Osteocyte (in vitro differentiated cells): ENCODE measurements at places on chromosomes 1 and 21. TPM values are rescaled to one million over a fixed set of nuclear protein-coding genes. Genes with fewer than 3 reads are reported as not detected.

- no peak for DNase-seq
These were observed 9.0 kb upstream of the KCTD3 start for GRCh38 chr1:215557992-215558626.

DNA sequence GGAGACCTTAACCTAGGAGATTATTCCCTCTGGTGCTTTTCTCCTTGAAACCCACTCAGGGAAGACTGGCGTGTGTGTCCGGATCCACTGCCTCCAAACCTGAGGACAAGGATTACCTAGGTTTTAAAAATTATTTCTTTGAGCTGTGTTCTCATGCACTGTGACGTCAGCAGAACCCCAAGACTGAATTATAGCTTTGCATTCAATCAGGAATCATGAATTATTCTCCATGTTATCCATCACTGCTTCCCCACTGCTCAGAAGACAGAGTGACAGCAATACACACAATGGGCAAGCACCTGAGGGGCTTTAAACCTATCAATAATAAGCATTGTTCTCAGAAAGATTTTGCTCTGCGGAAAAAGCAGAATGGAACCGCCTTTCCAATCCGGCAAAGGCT is 253.2 kb upstream of the FOXD3 start:
- no peak for DNase-seq

The RIPPLY3 gene
- total RNA-seq: 0.21 and 0.27 TPM in 2 replicates

DNA sequence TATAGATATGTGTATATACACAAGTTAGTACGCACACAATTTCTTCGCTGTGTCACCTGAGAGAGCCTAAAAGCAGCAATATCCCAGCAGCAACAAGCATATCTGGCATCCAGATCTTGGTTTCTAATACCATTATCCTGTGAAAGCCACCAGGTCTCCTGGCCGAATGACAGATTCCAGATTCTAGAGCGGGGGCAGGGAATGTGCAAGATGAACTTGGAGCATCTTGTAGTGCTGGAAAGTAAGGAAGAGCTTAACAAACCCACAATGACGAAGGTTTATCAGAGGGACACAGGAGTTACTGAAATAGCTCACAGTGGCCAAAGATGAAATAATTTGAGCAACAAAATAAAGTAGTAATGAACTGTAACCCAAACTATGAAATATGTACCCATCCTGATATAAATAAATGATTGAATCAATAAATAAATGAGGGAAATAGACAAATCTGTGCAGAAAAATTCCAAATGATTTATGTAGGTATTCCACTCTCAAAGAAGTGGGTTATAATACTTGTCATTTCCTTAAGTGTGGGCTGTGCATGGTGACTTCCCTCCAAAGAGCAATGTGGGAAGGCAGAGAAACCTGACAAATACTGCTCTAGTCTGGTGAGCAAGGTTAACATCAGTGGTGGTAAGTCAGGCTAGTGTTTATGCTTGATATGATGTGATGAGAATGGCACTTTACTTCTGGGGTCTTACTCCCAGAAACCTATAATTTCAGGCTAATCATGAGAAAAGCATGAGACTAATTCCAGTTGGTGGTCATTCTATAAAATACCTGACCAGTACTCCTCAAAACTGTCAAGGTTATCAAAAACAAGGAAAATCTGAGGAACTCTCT is 67.9 kb downstream of the LRRC8D start:
- DNase-seq: no peak

The CRYAA gene
- total RNA-seq: not detected in 2 replicates

DNA sequence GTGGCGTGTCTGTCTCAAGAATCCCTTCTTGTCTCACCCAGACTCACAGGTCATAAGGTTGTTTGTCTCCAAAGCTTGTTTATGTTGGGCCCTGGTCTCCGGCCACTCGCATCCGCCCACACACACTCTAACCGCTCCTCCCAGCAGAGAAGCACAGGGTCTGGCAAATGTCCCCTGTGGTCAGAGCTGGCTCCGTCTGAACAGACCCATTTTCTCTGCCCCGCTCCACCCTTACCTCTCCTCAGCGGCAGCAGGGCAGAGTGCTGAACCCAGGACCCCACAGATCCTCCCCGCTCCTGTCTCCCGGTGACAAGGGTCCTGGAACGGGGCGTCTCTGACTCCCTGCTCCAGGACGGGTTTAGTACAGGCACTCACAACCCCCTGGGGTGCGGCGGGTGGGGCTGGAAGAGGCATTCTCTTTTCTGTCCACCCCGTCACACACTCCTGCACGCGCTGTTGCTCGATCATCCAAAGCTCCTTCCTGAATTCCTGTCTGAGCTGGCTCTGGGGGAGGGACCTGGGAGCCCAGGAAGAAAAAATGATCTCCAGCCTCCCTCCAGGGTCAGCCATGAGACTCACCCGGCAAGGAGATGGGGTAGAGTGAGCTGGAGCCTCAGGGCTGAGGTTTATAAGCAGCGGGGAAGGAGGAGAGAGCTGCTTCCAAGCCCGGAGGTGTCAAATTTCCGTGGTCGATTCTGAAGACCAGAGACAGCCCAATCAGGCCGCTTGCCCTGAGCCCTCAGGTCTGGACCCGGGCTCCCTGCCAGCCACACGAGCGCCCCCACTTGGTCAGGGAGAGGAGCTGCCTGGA is at the start of gene S100A13:
S100A13 (minus strand) TSS at position 602 of the 811 bp plus-strand sequence. CDS start 1,033 bp downstream, outside the sequence.
- peak; percentile 94 for DNase-seq

GRCh38 chr1:228082918-228083870 is 686 bp downstream of the ARF1 start:
- no peak for DNase-seq

- DNase-seq: no peak
These were observed 9.0 kb downstream of the TTLL10 start for GRCh38 chr1:1182491-1183220.

The POU3F1 gene
- total RNA-seq: 1.5 and 1.8 TPM in 2 replicates
